ENCODE measurements at places on chromosomes 1 and 21.

DNA sequence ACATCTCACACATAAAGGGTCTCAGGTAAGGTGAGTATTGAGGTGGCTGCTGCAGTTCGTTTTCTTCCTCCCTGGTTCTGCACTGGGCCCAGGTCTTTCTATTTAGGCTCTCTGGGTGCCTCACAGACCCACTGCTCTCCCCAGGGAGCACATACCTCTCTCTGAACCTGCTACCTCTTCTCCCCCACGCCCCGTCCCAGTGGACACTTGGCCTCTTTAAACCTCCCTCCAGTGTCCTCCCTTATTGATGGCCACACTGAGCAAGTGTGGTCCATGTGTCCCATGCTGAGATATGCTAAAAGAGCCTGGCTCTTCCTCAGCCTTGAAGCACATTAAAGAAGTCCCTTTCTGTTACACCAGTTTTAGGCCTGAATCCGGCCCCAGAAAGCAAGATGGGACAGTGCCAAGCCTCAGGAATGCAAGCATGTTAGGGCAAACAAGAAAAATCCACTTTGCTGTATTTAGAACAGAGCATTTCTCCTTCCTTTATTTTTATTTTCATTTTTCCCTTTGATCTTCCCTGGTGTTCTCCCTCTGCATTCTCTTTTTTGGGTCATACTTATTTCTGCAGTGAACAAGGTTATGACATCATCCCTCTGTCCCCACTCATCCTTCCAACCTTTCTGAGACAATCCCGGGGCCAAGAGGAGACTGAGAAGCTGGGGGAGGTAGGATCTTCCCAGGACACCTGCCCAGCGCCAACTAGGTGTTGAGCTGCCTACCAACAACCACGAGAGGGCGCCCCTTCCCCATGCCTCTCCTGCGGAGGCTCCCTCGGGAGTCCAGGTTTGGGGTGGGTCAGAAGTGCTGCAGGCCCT is 5.0 kb upstream of the CHI3L2 start:
- DNase-seq = peak; percentile 76

DNA sequence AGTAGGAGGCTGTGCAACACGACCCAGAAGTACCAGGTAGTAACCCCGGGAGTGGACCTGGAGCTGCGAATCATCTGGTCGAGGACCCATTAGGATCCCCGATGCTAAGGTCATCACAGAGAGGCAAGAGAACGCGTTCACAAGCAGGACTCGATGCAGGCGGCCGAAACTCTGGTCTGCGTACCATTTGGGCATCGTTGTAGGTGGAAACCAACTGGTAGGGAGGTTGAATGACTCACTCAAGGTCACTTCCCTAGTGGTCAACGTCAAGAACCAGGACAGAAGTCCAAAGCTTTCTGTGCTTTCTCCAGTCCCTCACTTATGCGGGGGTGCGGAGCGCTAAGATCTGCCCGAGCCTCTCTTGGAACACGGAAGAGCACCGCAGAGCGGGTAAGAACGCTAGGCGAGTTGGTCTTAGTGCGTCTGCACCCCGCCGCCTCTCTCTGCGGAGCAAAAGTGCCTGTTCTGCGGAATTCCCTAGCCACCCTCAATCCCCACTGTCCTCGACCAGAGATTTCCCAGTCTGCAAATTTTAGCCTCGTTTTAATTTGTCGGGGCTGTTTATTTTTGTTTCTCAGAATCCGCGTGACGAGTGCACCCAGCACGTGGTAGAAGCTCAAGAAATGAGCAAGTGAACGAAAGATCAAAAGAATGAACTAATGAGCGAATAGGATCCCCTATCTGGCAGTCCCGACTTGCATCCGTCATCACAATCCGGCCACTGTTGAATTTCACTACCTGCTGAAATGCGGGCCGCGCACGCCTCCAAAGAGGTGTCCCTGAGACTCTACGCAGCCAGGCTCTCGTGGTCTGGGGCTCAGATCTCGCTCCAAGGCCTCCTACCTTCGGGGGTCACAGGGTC is 12.2 kb downstream of the HLX start:
- no peak for DNase-seq

DNA sequence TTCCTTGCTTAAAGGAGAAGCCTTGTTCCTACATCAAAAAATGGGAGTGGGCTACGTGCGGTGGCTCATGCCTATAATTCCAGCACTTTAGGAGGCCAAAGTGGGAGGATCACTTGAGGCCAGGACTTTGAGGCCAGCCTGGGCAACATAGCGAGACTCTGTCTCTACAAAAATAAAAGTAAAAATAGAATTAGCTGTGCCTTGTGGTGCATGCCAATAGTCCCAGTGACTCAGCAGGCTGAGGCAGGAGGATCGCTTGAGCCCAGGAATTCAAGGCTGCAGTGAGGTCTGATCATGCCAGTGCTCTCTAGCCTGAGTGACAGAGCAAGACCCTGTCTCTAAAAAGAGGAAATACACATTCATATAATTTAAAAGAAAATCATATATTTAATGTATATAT is 127.1 kb downstream of the C1orf21 start:
- DNase-seq = no peak

GRCh38 chr1:156229809-156230472 is 12.0 kb upstream of the BGLAP start:
- DNase-seq = no peak

DNA sequence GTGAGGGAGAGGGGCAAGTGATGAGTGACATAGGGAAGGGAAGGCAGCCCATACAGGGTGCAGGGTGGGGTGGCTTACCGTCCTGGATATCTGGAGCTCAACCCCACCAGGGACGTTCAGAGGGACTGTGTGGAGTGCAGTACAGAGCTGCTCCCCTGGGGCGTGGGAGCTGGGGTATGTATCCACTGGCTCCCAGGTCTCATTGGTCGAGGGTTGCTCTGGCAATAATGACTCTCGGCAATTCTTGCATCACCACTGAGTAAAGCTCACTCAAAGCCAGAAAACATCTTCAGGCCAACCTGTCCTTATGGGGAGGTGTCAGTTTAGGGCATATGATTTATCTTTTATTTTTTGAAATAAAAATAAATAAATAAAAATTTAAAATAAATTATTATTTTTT is 43.2 kb upstream of the RUNX3 start:
- DNase-seq = no peak

DNA sequence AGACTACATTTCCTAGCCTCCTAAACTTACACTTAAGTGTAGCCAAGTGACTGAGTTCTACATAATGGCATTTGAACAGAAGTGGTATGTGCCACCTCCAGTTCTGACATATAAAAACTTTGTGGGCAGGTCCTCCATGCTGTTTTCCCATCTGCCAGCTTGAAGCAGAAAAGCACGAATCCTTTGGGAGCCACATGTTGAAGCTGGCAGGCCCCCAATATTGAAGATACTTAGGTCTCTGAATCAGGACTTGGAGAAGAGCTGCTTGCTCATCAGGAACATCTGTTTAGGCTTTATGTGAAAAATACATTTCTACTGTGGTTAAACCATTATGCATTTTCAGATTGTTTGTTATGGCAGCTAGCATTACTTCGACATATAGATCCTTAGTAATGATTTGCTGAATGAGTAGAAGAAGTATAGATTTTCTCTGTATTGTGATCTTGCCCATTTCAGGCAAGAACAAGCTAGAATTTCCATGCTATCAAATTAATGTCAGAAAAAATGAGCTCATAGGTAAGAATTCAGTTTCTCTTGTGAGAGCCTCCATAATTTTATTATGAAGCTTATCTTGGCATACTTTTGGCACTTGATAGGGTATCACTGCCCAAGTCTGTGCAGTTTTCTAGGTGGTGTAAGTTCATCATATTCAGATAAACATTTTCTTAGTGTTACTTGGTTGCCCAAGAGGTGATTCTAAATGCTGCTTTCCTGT is 68.4 kb downstream of the GDAP2 start:
- DNase-seq = no peak

DNA sequence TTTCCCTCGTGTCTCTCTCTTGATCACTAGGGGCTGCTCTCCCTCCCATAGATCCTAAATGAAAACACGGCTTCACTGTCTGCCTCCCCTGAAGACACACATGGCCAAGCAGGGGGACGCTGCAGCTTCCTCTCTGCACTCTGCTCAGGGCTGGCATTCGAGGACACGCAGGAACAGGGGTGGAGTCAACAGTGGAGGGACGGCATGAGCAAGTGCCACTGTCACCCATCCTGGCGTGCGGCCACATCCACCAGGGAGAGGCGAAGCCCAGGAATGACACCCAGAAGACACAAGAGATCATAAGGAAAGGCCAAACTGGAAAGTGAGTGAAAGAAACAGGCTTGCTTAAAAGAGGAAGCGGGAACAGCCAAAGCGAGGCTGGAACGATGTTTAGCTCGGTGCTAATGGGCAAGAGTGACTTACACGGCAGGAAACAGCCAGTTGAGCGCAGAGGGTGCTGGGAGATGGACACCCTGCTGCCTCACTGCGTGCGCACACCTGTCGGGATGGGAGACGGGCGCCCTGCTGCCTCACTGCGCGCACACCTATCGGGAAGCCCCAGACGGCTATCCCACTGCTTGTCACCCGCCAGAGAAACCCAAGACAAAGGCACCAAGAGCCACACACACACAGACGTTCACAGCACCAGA is 13.6 kb upstream of the C1QTNF12 start:
- no peak for DNase-seq

DNA sequence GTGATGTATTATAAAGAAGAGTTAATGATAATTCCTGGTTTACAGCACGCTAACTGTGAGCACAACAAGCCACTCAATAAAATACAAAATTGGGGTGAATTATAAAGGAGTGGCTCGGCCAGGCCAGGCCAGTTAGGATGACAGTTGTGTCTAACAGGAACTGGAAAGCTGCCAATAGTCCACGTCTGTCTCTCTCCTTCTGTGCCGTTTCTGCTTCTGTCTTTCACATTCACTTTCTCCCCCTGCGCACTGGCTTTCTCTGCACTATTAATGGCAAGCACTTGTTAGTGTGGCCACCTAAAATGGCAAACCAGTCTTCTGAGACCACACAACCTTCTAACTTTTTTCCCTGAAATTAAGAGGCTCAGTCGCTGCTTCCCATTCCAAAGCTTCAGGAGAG is 394.3 kb downstream of the NTNG1 start:
- DNase-seq = no peak

DNA sequence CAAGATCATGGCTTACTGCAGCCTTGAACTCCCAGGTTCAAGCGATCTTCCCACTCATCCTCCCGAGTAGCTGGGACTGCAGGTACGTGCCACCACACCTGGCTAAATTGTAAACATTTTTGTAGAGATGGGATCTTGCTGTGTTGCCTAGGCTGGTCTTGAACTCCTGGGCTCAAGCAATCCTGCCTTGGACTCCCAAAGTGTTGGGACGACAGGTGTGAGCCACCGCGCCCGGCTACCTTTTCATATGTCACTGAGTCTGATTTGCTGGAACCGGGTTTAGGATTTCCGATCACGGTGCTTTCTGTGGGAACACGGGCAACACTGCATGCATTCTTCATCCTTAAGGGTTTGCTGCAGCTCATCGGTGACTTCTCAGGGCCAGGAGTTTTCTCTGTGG is 32.2 kb upstream of the PCBP3 start:
- no peak for DNase-seq

GRCh38 chr1:22137004-22137720 is 5.7 kb downstream of the WNT4 start:
- DNase-seq = no peak

DNA sequence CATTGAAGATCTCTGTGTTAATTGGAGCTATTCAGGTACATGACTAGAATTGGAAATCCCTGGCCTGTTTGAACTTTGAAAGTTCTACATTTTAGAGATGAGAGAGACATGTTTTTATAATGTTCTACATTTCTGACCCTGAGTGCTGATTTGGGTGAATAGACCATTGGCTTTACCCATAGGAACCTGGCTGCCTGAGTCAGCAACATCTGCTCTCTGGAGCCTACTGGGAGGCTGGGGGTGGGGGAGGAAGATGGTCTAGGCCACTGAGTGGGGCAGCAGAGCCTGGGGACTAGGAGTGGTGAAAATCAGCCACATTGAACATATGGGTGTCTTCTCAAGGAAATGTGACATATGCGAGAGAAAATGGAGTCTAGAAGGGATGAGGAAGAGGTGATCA is 1.4 kb upstream of the VANGL1 start:
- no peak for DNase-seq

DNA sequence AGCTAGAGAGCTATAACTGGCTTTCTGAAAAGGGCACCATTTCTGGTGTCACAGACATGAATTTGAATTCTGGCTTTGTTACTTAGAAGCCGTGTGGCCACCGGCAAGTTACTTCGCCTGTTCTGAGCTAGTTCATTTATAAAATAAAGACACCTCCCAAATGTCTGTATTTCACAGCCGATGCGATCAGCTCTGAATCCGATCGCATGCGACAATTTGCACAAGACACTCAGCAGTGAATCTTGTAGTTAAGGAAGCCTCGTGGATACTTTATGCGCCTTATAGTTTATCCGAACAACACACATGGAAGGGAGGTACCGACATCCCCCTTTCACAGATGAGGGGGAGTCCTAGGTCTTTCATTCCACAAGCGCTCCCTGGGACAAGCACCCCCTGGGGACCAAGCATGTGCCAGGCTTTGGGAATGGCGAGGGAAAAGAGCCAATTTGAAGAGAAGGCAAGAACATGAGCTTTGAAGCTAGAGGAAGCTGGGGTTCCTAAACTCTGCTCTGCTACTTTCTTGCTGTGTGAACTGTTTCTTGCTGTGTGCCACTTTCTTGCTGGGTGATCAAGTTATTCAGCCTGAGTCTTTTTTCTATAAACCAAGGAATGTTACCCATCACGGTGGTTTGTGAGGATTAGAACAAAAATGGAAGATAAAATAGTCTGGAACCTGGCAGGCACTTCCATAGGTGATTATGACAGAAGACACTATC is 3.9 kb downstream of the ID3 start:
- no peak for DNase-seq

DNA sequence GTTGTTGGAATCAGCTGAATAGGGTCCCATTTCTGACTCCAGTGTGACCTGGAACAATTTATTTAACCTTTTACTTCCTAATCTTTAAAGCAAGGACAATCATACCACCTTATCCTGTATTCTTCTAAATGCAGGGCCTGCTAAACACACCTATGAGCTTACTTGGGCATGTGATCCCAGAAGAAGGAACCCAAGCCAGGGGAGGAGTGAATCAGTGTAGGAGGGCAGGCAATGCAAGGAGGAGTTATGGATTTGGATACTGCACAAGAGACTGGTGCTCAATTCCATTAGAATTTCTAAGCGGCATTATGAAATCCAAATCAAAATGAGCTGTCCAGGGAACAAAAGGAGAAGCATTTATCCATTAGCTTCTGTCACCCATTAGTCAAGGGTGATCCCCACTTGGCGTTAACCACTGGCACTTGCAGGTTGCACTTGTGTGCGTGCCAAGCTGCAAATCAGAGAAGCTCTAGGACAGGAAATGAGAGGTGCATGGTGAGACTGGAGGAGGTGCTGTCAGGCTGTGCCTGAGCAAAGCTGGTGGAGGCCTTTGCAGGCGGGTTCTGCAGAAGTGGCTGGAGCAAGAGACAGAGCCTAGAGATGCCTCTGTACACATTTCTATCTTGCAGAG is 297.2 kb upstream of the PLXNA2 start:
- DNase-seq = no peak

DNA sequence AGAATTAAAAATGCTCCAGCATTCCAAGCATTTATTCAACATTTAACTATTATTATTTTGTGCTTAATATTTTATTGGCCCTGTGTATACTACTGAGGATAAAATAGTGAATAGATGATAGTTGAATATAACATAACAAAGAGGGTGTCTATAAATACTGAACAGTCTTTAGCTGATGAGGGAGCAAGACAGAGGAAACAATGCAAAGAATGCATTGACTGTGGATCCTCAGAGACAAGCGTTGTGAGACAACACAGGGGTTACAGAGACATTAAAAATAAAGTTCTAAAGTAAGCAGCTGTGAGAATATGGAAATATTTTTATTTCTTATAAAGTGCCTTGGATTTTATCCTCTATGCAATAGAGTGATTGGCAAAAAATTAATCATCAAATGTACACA is 1133.1 kb downstream of the PLA2G4A start:
- DNase-seq = no peak

Measured in activated naive CD4-positive, alpha-beta T cell treated with Interleukin-2 at 50 U/mL for 16 hours (primary cell).